Cerebellar cortex (tissue), 1 donor: ENCODE measurements at places on chromosomes 16 and 17.

DNA sequence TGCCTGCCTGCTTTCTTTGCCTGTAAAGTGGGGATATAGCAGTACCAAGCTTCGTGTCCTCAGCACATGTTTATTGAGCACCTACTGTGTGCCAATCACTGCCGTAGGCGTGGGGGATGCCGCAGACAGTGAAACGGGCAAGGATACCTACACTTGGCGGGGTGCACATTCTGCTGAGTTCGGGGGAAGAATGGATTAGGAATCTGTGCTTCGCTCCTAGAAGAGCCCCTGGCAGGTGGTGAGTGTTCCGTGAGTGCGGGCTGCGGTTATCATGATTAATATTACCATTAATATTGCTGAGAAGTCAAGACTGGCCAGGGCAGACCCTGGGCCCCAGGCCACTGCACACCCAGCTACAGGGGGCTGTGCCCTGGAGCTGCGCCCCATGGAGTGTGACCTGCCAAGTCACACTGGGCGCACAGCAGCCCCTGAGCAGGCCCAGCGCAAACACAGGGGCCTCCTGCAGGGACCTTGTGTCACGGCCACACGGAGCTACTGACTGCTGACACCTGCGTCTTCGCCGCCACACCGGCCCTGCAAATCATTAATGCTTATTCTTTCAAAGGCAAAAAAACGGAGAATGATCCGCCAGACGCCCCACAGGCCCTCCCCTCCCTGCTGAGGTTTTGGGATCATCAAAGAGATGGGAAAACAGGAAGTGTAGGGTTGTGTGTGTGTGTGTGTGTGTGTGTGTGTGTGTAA is 213.4 kb upstream of the GSE1 start:
- DNase-seq, result no peak

GRCh38 chr17:77772461-77772897 is 186.0 kb upstream of the TNRC6C start:
- DNase-seq, result peak; percentile 43

DNA sequence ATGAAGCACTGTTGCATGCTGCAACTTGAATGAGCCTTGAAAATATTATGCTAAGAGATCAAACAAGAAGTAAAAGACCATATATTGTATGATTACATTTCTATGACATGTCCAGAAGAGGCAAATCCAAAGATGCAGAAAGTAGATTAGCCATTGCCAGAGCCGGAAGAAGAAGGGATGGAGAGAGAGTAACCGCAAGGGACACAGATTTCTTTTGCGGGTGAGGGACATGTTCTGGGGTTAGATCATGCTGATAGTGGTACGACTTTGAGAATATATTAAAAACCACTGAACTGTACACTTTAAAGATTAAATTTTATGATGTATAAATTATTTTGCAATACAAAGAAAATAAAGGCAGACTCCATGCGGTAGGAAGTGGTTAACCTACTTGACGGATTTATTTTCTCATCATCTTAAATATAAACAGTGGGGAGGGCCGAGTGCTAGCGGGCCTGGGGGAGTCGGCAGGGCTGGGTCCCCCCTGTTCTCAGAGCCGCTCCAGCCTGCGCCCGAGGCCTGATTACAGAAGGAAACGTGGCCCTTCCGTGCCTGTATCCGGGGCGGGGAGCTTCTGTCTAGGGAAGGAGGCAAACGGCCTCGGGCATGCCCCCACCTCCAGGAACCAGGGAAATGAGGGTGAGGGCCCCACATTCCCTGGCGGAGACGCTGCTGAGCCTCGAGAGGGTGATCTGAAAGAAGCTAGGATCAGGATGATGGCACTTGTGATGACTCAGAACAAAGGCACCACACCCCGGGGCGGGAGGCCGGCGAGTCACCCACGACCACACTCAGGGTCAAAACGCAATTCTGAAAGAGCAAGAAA is 48.0 kb downstream of the SHCBP1 start:
- no peak for DNase-seq

GRCh38 chr16:85611444-85612190 is 1.5 kb upstream of the GSE1 start:
- DNase-seq, result peak; percentile 76

GRCh38 chr16:50878966-50879615 is 137.2 kb downstream of the CYLD start:
- DNase-seq, result no peak

DNA sequence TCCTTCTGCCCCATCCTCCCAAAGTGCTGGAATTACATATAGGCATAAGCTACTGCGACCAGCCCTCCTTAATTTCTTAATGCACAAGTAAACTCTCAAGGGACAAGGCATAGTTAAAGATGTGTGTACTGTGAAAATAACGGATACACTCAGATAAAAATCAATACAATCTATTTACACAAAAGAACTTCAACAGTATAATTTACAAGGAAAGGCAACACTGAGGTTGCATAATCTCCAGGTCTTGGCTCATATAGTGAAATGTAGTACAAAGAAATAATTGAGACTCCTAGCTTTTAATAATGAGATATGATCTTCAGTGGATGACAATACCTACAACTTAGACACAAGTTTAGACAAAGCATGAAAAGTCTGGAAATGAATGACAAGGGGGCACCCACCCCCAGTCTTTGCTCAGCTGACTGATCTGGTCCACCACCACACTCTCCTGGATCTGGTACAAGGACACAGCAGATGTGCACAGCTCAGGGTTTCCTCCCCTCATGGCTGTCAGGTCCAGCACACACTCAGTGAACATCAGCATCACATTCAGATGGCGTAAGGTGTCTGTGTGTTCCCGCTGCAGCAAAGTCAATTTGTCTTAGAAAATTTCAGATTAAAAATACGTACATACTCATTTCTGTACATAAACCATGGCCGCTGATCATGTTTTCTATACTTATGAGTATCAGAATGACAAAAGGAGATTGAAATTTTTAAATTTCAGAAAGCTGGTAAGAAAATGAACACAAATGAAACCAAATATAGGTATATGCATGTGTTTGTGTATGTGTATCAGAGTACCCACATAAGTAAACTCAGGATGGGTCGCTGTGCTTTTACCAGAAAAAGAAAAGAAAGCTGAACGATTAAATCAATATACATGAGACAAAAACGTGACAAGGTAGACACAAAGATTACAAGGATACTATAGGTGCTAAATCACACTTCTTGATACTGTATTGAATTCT is 33.7 kb upstream of the ALDH3A1 start:
- DNase-seq, result no peak

DNA sequence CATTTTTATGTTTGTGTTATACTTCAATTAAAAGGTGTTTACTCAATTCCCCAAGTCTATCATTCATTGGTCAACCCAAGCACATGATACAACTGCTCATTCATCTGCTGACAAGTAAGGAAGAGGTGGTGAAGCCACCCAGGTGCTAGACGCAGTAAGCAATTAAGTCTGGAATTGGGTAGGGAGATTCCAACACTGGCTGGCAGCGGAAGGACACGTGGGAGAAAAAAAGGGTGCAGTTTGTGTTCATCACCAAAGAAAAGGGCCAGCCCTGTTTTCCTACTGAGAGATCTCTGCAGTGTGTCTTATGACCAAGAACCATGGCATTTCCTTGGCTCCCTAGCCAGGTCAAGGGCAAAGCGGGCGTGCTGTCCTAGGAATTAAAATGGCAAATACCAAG is 11.8 kb upstream of the ZNF23 start:
- DNase-seq, result no peak

GRCh38 chr17:69593716-69594115 is 179.2 kb downstream of the MAP2K6 start:
- no peak for DNase-seq

GRCh38 chr17:41315204-41315794 is at the start of gene KRTAP17-1:
KRTAP17-1 (minus strand) TSS chr17:41315710; CDS start chr17:41315650, 60 bp downstream.
- no peak for DNase-seq

GRCh38 chr17:13253733-13254410 is 236.0 kb upstream of the ELAC2 start:
- DNase-seq, result peak; percentile 59

- no peak for DNase-seq
Observed at GRCh38 chr16:78072275-78072674, 27.2 kb upstream of the WWOX start.

- DNase-seq, result peak; percentile 83
Observed at GRCh38 chr17:79413611-79414010, 197.2 kb downstream of the RBFOX3 start.

GRCh38 chr17:82036634-82037091 is 834 bp downstream of the DCXR start:
- no peak for DNase-seq

GRCh38 chr17:78322858-78323455 is 36.9 kb downstream of the SOCS3 start:
- DNase-seq, result no peak

GRCh38 chr17:28008513-28008912 is 34.0 kb upstream of the NLK start:
- DNase-seq, result peak; percentile 6

GRCh38 chr17:60971515-60972369 is 294.1 kb downstream of the BCAS3 start:
- DNase-seq, result peak; percentile 38

GRCh38 chr17:45063198-45063597 is 2.1 kb downstream of the NMT1 start:
- no peak for DNase-seq

GRCh38 chr16:59749662-59750336 is 1015.7 kb upstream of the GOT2 start:
- no peak for DNase-seq

- DNase-seq, result no peak
Observed at GRCh38 chr16:88566158-88566557, 4.0 kb upstream of the ZC3H18 start.

- DNase-seq, result no peak
Observed at GRCh38 chr17:48745381-48746275, 17.1 kb upstream of the HOXB13 start.

DNA sequence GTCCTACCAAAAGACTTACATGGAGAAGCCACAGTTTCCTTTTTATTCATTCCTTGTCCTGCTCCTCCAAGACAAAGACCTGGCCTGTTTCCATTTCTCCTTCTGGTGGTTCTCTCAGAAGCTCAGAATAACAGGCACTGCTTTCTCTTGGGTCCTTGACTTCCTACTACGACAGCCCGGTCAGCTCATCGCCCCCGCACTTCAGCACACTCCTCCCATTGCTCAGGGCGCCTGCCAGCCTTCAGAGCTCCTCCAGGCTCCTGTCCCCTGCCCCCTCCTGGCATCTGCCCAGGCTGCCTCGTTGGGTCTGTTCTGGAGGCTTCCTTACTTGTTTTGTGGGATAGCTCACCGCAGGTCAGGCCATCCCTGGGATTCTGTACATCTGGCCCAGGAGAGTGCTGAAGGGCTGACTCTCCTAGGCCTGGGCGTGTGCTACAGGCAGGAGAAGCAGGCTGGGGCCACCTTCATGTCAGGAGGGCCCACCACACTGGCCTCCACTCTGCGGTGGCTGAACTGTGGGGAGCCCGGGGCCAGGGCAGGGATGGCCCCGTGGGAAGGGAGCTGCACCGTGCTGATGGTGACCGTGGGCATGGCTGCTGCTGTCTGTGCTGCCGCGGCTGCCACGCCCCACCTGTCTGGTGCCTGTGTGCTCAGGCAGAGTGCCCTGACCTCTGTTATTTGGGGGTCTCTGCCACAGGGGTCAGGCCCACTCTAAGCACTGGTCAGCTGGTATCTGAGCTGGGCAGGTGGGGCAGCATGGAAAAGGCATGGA is 17.7 kb downstream of the TCF25 start:
- no peak for DNase-seq

DNA sequence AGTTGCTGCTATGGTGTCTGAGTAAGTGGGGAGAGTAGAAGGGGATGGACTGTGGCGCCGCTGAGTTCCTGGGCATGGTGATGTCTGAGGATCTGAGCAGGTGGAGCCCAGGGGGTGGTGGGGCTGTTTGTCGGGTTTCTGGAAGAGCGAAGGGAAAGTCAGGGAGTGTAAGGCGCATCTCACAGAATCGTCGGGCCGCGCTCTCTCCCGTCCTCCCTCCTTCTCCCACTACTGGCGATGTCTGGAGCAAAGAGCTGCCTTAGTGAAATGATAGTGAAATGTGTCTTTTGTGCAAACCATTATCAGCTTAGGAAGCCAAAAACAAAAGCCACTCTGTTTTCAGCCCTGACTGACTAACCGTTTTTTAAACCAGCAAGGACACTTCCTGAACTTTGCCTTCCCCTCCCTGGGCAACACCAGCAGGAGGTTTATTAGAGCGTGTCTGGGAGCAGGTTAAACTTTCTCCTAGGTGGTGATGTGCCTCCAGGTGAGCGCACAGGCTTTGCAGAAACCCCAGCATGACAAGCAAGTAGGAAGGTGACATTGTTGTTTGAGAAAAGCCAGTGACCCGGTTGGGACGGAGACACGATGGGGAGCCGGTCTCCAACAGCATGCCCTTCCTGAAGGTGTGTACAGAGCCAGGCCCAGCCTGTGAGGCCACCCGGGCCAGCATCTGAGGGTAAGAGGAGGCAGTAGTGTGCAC is 49.1 kb downstream of the RAB11FIP3 start:
- DNase-seq, result peak; percentile 50

- peak; percentile 80 for DNase-seq
Observed at GRCh38 chr17:66466840-66467367, 164.5 kb downstream of the PRKCA start.

DNA sequence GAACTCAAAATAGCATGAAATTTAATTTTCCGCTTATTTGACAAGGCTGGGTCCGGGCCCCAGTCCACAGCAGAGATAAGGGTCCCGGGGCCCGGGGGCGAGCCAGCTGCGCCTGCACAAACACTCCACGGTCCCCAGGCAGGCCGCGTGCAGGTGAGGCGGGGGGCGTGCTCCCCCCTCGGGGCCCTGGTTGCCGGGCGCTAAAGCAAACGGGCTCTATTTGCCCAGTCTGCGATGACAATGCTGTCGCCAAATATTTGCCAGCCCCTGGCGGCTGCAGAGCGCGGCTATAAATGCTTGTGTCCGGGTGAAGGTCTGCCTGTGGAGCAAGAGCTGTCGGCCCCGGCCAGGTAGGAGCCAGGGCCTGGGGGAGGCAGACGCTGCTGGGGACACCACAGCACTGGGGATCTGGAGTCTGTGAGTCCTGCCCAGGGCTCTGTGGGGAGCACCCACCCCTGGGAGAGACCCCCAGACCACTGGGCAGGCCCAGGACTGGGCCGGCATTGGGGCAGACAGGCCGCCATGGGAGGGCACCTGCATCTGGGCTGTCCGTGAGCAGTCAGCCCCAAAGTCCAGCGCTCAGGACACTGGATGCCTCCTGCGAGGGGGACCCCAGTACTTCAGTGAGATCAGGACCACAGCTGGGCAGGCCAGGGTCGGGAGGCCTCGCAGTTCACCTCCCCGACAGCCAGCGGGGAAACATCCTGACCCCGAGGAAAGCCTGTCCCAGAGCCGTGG is at the start of gene PERCC1:
Gene PERCC1 (plus strand): TSS at position 320 of the 738 bp plus-strand sequence. CDS start 1,516 bp downstream, outside the sequence.
- peak; percentile 30 for DNase-seq

- DNase-seq, result no peak
Observed at GRCh38 chr17:73267648-73268537, 6.2 kb upstream of the CPSF4L start.

GRCh38 chr17:79850571-79851460 is 11.6 kb upstream of the CBX4 start:
- no peak for DNase-seq
